Tibial nerve (tissue), 4 donors: ENCODE measurements at places on chromosomes 2 and 18. TPM values are rescaled to one million over a fixed set of nuclear protein-coding genes. Genes with fewer than 3 reads are reported as not detected.

DNA sequence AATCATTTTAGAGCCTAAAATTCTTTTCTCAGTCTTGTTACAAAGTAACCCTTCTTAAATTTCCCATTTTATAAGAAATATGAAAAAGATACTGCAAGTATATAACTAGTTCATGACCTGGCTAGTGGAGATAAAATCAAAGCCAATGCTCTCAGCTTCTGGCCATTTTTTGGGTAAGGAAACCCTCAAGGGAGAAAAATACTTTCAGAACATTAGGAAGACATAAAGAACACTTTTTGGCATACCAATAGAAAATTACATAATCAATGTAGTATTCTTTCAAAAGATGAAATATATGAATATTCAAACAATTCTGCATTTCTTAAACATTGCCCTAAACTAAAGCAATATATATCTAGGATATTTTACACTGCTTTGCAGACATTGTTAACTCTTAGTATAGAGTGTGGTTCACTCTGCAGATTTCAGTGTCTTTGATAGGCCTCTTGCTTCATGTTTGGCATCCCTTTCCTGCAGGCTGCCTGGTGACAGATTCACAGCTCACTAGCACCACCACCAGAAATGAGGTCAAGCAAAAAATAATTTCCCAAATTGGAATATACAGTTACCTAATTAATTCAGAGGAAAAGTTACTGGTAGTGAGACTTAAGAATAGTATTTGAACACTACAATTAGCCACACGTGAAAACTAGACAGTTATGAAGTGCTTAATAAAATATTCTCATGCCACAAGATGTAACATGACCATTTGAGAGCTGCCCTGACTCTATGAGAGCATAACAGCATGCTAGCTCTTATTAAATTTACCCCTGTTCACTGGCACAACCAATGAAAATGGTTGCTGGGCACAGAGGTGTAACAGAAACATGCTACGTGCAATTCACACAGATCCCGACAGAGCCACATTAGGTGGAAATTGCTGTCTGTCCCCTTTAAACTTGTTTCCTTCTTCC lies 36.0 kb downstream of the PAIP2B start:
- H3K4me1 ChIP-seq, result no peaks in the 10 kb centered on the region
- no peaks in the 10 kb centered on the region for H3K27me3 ChIP-seq
- H3K36me3 ChIP-seq, result no peaks in the 10 kb centered on the region
- H3K27ac ChIP-seq, result no peak overlapping the region

SP110 gene
- total RNA-seq, result 24.3 TPM

- H3K4me1 ChIP-seq, result no peaks in the 10 kb centered on the region
- DNase-seq, result no peak
- no peaks in the 10 kb centered on the region for H3K36me3 ChIP-seq
- H3K4me3 ChIP-seq, result no peak overlapping the region
- no peak overlapping the region for H3K27ac ChIP-seq
Measured at GRCh38 chr2:205662206-205662965, 19.9 kb upstream of the NRP2 start.

GRCh38 chr18:57930476-57930875 lies 113.5 kb upstream of the NEDD4L start:
- no peaks in the 10 kb centered on the region for H3K36me3 ChIP-seq
- H3K4me3 ChIP-seq, result no peak overlapping the region
- no peaks in the 10 kb centered on the region for H3K4me1 ChIP-seq

MYO7B gene
- total RNA-seq, result 0.78 TPM

SP140 gene
- total RNA-seq, result 4.5 TPM

CYP26B1 gene
- total RNA-seq, result 31.7 TPM

- H3K4me1 ChIP-seq, result peaks cover 51% of the 10 kb centered on the region
- DNase-seq, result peak; percentile 65
- H3K36me3 ChIP-seq, result no peaks in the 10 kb centered on the region
- peak overlapping the region; percentile 56 for H3K4me3 ChIP-seq
- no peaks in the 10 kb centered on the region for H3K27me3 ChIP-seq
Measured at GRCh38 chr2:217943446-217944321, 59.1 kb downstream of the TNS1 start.

DNA sequence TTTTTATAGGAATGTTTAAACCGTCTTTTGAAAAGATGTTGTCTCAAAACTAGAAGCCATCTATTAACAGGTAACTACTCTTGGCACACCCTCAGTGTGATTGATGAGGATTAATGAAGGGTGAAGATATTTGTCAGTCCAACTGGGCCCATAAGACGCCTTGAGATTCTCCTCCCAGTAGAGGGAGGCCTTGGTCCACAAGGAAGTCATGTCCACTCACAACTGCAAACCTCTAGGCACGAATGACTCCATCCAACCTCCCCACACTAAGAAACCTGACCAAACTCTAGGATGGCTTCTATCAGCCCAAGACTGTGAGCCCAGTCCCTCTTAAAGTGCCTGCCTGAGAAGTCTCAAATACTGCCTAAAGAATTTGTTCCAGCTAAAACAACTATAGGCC lies 19.2 kb upstream of the GRP start:
- H3K4me1 ChIP-seq, result no peaks in the 10 kb centered on the region
- H3K27me3 ChIP-seq, result no peaks in the 10 kb centered on the region
- no peak overlapping the region for H3K27ac ChIP-seq

DNA sequence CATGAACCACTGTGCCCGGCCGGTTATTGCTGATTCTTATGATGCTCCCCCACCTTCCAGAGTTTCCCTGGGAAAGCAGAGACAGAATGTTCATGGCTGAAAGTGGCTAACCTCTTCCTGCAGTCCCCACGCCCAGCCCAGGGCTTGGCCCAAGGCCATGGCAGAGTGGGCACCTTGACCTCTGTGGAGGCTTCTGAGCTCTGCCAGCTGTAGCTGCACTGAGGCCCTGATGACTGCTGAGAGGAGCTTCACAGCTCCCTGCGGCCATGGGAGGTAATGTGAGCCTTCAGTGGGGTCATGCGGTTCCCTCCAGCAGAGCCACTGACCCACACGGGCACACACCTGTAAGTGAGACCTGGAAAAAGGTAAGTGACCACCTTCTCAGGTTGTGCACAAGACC lies 13.3 kb downstream of the EFHD1 start:
- no peak for DNase-seq
- H3K27me3 ChIP-seq, result no peaks in the 10 kb centered on the region
- no peaks in the 10 kb centered on the region for H3K4me1 ChIP-seq
- H3K4me3 ChIP-seq, result no peak overlapping the region

SP100 gene
- 126 TPM for total RNA-seq

DNA sequence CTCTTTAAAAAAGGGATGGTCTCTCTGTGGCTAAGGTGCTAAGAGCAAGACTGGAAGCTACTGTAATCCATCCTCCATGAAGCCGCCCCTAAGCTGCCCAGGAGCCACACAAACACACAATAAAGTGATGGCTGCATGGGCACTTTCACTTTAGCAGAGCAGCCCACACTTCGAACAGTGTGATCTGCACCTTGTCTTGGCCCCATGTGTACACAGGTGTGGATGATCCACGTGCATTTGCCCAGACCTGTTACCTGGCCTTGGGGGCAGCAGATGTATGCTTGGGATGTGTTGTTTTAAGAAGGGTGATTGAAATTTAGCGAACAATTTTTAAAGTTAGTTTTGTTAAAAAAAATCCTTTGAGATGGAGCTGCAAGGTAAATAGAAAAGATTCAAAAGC lies 39.9 kb downstream of the TMEM178A start:
- no peaks in the 10 kb centered on the region for H3K4me1 ChIP-seq
- H3K4me3 ChIP-seq, result no peak overlapping the region
- DNase-seq, result no peak
- H3K27ac ChIP-seq, result no peak overlapping the region
- H3K27me3 ChIP-seq, result no peaks in the 10 kb centered on the region

GRCh38 chr2:7515327-7515726 lies 598.1 kb downstream of the RNF144A start:
- H3K27ac ChIP-seq, result no peak overlapping the region
- H3K27me3 ChIP-seq, result no peaks in the 10 kb centered on the region
- H3K4me3 ChIP-seq, result no peak overlapping the region
- DNase-seq, result no peak
- no peaks in the 10 kb centered on the region for H3K4me1 ChIP-seq

DNA sequence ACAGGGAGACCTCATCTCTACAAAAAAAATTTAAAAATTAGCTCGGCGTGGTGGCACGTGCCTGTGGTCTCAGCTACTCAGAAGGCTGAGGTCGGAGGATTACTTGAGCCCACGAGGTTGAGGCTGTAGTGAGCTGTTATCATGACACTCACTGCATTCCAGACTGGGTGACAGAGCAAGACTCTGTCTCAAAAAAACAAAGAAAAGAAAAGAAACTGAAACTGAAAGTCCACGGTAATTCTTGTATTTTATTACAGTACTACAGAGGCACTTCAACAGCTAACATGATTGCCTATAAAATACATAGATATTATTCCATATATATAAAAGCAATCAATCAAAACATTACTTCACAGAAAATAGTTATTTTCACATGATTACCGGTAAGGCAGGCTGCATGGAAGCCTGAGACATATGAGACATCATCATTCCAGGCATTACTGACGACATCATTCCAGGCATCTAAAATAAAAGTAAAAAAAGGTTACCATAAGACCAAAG lies 23.1 kb downstream of the PRPF40A start:
- no peak overlapping the region for H3K27ac ChIP-seq
- H3K4me3 ChIP-seq, result no peak overlapping the region
- H3K4me1 ChIP-seq, result no peaks in the 10 kb centered on the region
- H3K27me3 ChIP-seq, result no peaks in the 10 kb centered on the region

GKN1 gene
- not detected for total RNA-seq

DNA sequence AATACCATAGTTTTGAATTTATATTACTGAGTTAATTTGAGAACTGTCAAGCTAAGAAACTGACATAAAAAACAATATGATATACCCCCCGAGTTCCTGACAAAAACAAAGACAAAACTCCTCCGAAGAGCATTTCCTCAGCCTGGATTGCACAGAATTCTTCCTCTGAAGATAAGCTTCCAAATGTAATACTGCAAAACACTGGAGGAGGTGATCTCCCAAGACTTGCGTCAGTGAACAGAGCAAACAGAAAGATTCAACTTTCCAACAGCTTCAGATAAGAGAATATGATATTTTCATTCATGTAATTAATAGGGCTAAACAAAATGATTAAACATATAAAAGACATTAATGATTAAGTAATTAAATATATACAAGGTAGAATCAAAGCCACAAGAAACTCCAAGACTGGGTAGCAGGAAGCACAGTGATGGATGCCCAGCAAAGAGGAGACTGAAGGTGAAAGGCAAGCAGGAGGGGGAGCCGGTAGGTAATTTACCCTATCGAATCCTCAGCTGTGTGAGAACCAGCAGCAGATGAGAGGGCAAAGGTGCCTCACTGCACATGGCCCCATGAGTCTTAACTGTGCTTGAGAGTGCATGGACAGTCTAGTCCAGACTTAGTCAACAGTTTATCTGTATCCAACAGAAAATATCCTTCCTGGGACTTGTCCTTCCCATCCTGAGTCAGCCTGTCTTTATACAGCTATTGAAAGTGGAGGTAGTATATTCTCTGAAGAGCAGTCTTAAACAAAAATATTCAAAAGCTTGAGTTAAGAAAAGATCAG lies 18.3 kb upstream of the SERPINB3 start:
- H3K36me3 ChIP-seq, result no peaks in the 10 kb centered on the region
- no peaks in the 10 kb centered on the region for H3K4me1 ChIP-seq
- no peak for DNase-seq
- H3K27ac ChIP-seq, result no peak overlapping the region
- no peak overlapping the region for H3K4me3 ChIP-seq
- no peaks in the 10 kb centered on the region for H3K27me3 ChIP-seq

DNA sequence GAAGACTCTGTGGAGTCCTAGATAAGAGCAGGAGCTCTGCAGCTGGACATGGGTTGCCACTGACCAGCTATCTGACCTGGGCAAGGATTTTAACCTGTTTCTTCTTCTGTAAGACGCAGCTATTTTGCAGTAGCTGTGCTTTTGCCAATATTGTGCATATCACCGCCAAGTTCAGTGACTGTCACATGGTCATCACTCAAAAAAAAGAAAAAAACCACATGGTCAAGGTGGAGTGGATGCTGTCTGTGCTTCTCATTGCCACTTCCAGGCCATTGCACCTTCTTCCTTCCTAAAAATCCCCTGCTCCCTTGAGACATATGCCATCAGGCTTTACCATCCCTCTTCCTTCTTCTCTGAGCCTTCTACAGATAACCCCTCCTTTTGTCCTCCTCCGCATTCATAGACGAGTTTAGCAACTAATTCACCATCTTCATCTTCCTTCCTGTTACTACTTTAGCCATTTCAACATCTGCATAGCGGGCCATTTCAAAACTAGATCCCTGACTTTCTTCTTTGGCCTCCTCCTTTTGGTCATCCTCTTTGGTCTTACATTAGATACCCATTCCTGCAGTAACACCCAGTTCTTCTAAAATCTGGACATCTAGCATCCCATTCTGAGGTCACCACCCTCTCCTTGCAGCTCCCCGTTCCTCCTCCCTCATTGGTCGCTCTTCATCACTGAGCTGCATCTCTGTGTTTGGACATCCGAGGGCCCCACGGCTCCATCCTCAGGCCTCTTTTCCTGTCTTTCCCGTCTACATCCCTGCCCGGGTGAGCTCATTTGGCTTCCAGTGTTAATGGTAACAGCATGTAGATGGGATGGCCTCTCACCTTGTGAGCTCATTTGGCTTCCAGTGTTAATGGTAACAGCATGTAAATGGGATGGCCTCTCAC lies 17.8 kb downstream of the RNF144A start:
- H3K27ac ChIP-seq, result no peak overlapping the region
- no peak overlapping the region for H3K4me3 ChIP-seq
- H3K36me3 ChIP-seq, result no peaks in the 10 kb centered on the region
- no peaks in the 10 kb centered on the region for H3K27me3 ChIP-seq
- no peaks in the 10 kb centered on the region for H3K4me1 ChIP-seq
- DNase-seq, result no peak

DNA sequence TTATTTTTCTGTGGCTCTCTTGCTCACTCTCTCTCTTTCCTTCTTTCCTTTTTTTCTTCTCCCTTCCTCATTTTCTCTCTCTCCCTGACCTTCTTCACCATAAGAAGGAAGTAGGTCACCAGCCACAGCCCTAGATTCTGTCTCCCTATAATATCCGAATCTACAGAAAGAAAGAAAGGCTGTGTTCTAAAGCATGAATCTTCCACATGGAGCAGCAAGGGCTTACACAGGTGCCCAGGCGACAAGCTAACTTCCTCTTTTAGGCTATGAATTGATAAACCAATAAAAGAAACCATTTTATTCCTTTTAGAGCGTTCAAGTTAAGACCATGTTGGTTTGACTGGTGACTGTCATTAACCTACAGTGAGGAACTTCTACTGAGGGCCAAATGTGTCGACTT lies 49.3 kb downstream of the CACNB4 start:
- DNase-seq, result no peak
- no peak overlapping the region for H3K4me3 ChIP-seq
- no peaks in the 10 kb centered on the region for H3K27me3 ChIP-seq
